RPMI7951 (cell line): ENCODE measurements at places on chromosomes 11 and 22.

DNA sequence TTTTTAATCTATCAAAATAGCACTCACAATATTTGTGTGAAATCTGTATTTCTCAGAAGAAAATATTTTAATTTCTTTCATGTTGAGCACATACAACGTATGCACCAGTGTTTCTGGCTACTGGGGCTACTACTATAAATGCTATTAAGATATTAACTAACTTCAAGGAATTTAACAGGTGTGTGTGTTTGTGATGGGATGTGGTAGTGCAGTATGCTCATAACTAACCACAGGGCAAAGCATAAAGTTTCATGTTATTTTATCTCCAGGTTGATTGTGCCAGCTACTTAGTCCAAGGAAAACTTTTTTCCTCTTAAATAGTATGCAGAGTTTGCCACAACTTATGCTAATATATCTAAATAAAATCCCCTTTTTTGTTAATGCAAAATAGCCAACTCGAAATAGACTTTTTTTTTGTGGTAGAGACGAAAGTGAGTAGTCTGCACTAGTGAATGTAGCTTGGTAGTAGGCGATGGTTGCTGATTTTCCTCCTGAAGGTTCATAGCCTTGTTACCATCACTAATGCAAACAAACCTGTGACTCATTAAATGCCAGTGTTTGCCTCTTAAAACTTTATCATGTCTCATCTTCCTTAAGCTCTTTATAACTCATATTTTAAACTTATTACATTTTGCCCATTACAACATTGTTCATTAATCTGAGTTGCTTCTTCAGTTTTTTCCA lies 565.5 kb upstream of the ANO3 start:
- no peak for DNase-seq

DNA sequence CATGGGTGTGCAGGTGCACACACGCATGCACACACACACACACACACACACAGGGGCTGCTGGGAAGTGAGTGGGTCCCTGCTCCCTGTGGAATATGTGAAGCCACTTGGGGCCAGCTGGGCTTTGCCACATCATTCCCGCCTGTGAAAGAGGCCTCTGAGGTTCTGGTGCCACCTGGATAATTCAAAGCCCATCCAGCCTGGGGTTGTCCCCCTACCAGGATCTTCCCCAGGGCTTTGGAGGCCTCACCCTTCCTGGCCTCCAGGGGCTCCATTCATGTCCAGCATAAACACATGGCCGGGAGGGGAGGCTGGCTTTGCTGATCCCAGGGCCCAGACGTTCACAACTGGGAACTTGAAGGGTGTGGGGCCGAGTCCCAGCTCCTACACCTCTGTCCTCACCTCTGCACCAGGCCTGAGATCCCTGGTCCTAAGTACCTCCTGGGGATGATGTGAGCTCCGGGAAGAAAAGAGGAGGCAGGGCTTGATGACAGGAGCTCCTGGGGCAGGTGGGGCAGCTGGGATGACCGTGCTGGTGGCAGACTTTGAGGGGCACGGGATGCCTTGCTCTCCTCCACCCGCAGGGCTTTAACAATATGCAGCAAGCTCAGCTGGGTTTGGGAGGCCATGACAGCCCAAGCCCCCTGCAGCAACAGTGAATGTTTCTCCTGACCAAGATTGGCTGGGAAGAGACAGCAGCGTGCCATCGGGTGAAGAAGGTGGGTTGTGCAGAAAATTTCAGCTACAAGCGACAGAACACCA lies 14.2 kb downstream of the LINC01488 start:
- DNase-seq = no peak

DNA sequence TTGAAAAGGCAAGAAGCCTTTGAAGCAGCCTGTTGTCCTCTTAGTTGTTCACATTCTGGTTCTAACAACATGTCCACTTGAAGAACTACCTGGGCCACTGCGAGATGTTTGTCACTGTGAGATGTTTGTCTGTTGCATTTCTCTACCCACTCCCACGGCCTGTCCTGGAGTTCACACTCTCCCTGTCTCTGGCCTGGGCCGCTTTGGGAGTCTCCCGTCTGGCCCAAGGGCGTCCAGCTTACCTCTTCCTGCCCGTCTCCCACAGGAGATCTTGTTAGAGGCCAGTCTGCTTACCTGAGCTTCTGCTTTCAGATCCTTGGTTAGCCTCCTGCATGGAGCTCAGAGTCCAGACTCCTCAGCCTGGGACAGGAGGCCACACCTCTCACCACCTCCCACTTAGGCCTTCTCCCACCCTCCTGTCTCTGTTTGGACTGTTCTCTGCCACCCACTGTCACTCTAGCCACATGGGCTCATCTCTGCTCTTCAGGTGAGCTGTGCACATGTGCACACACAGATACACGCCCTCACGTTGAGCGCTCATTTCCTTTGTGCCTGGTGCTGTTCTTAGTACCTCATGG lies 66.0 kb downstream of the TBC1D22A start:
- no peak for DNase-seq

DNA sequence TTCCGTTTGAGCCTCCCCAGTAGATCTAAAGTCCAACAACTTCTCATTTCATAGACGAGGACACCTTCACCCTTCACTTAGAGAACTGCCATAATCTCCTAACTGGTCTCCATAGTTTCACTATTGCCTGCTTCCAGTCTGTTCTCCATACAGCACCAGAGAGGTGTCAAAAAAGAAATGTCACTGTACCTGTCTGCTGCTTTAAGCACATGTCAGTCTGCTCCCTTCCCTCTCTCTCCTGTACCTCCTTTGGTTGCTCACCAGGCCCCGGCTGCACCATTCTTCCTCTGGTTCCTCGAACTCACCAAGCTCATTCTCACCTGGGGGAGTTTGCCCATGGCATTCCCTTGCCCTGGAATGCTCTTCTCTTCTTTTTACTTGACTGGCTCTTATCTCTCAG lies 75.8 kb downstream of the NAV2 start:
- DNase-seq = no peak

- peak; percentile 38 for DNase-seq
Measured at GRCh38 chr11:117172724-117173421, 5.7 kb upstream of the SIDT2 start.

- peak; percentile 8 for DNase-seq
Measured at GRCh38 chr22:32413719-32414118, 1.7 kb upstream of the RTCB start.

GRCh38 chr22:28548406-28548805 lies 131.2 kb downstream of the TTC28 start:
- no peak for DNase-seq

DNA sequence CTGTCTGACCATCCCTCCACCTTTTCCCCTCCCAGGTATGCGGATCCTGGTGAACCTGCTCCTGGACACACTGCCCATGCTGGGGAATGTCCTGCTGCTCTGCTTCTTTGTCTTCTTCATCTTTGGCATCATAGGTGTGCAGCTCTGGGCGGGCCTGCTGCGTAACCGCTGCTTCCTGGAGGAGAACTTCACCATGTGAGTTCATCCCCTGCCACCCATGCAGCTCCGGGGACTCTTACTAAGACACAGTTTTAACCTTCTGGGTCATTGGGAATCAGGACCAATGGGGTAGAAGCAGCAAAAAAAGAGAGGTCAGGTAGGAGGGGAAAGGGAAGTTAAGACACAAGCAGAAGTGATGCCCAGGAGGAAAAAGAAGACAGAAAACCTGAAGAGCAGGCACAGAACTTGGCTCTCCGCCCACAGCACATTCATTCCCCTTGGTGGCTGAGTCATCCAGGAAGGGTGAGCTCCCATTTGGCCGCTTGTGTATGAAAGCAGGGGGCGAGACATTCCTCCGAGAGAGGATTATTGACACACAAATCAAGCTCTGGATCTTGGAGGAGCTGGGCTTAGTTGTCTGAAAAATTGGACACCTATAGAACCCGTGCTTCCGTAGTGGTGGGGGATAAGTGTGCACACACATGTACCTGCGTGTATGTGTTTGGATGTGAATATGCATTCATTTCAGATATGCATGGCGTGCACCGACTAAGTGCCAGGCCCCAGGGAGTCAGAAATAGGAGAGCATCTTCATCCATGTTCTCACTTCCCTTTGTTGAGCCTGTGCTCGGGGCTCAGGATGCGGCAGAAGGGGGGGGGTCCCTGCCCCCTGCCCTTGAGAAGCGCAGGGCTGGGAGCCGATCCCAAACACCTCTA lies 64.2 kb downstream of the CACNA1I start:
- peak; percentile 84 for DNase-seq

GRCh38 chr11:70397336-70397982 lies 870 bp upstream of the CTTN start:
- DNase-seq = peak; percentile 45

DNA sequence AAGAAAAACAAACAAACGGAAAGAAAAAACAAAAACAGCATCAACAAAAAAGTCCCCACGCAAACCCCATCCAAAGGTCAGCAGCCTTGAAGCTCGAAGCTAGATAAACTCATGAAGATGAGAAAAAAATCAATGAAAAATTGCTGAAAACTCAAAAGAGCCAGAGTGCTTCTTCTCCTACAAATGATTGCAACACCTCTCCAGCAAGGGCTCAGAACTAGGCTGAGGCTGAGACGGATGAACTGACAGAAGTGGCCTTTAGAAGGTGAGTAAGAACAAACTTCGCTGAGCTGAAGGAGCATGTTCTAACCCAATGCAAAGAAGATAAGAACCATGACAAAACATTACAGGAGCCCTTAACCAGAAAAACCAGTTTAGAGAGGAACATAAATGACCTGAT lies 18.4 kb upstream of the FTH1 start:
- no peak for DNase-seq

GRCh38 chr11:62851807-62852522 lies 12.6 kb upstream of the WDR74 start:
- no peak for DNase-seq

DNA sequence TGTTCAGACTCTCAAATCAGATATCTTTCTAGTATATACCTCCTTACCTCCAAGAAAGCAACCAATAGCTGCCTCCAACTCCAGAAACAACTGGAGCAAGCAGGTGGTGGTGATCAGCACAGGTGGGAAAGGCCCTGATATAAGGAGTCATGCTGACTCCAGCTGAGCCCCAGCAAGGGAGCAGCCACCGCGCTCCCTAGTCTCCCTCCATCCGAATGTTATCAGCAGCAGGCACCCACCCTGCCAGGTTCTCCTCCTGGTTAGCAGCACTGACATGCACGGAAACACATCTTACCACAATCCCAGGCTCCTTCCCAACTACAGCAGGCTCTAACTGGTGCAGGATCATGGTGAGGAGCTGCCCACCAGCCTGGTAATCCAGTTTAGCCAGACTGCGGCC lies 18.5 kb upstream of the STK33 start:
- DNase-seq = no peak

- DNase-seq = no peak
Measured at GRCh38 chr22:44438056-44438455, 60.0 kb downstream of the RTL6 start.

DNA sequence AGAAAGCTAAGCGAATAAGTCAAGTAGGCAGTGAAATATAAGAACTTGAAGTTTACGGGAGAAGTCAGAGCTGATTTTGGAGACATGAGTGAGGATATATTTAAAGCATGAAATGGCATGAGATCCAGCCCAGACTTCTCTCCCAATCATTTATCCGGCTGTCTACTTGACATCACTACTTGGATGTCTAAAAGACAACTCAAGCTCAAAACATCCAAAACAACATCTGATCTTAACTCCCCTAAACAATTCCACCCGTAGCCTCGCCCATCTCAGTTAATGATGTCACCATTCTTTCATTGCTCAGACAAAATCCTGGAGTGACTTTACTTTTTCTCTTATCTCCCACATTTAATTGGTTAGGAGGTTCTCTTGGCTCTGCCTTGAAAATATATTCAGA lies 44.5 kb downstream of the WEE1 start:
- DNase-seq = no peak

DNA sequence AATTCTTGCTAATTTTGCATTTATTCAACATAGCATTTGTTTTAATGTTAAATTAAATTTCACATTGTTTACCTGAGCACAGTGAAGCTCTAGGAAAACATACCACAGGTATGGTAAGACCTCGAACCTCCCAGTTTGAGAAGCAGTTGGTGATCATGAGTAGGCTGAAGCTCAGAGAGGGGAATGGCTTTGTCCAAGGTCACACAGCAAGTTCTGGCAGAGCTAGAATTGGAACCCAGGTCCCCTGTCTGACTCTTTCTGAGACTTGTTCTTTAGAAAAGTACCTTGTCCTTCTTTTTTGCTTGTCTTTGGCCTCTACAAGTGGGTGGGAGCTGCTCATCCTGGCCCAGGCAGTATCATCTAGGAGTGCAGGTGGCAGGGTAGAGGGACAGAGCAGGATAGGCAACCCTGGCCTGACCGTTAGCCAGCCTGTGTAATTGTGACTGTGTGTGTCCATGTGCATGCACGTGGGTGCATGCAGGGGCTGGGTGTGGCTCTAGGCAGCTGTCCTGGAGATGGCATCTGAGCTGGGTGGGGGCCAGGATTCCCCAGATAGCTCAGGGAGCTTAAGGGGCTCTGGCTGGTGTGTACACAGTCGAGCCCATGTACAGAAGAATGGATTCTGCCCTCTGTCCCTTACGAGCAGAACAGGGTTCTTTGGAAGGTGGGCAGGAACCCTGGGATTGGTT lies 21.6 kb downstream of the PHLDB1 start:
- DNase-seq = no peak

- DNase-seq = peak; percentile 24
Measured at GRCh38 chr11:48154151-48154550, 62.5 kb upstream of the OR4B1 start.

GRCh38 chr22:38120359-38121110 lies 10.1 kb upstream of the BAIAP2L2 start:
- no peak for DNase-seq

DNA sequence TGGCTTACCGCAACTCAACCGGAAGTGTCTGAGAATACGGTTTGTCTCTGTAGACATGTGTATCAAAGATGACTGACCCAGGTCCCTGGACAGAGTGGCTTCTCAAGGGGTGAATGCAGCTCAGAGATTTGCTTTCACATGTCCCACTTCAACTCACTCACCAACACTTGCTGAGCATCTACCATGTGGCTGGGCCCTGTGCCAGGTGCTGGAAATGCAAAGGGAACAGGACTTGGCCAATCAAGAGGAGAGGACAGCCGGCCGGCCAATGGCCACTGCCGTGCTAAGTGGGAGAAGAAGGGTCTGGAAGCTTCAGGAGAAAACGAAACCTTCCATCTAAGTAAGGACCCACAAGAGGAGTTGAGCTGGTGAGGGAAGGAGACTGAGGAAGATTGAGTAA lies 151.3 kb downstream of the CEP164 start:
- peak; percentile 15 for DNase-seq

- no peak for DNase-seq
Measured at GRCh38 chr22:36141481-36141880, 19.1 kb downstream of the APOL3 start.

- DNase-seq = peak; percentile 52
Measured at GRCh38 chr11:65851083-65851579, 6.8 kb downstream of the CFL1 start.

DNA sequence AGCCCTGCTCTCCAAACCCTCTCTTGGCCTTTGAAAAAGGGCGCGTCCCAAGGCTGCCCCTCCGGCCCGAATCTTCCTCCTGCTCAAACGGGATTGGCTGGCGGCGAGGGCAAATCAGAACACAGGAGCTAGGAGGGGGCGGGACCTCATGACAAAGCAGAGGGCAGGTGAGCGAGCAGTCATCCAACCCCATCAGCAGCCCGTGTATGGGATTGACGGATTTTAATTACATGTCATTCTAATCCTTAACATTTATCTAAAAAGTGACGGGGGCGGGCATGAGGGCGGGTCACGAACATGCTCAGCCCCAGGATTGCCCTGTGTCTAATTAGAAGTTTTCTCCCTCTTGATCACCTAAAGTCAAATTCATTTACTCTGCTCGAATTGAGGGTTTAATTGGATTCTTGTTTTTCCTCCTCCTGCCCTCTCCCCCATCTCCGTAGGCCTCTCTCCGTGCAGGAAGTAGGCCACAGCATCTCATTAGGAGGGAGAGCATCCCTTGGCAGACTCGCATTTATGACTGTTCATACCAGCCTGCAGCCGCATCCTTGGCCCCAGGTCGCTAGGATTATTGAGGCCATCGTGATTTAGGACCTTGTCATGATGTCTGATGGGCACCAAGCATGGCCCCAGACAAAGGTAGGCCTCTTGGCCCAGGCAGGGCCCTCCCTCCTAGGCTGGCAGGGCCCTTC lies 147.1 kb downstream of the CHST1 start:
- no peak for DNase-seq
